ENCODE measurements at places on chromosomes 11 and 22.

GRCh38 chr11:4368286-4368685 lies at the start of gene OR52B4:
TSS of gene OR52B4 (minus strand) at chr11:4368386. CDS start at chr11:4368295, 91 bp downstream.
- DNase-seq: no peak

DNA sequence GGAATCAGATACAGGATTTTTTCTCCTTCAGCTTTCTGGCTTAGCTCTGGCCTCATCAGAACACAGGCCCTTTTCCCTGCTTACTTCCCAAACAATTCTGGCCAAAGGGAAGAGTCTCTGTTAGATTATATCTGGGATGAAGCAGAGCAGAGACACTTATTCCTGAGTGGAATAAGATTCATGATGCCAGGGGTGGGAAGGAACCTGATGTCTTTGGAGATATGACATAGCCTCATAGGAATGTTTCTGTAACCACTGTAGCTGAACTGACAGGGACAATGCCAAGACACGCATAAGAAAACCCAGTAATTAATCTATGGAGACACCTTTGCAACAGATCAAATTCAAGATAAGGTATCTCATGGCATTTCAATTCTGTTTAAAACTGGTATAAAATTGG lies 177.1 kb upstream of the RAG2 start:
- DNase-seq: no peak

DNA sequence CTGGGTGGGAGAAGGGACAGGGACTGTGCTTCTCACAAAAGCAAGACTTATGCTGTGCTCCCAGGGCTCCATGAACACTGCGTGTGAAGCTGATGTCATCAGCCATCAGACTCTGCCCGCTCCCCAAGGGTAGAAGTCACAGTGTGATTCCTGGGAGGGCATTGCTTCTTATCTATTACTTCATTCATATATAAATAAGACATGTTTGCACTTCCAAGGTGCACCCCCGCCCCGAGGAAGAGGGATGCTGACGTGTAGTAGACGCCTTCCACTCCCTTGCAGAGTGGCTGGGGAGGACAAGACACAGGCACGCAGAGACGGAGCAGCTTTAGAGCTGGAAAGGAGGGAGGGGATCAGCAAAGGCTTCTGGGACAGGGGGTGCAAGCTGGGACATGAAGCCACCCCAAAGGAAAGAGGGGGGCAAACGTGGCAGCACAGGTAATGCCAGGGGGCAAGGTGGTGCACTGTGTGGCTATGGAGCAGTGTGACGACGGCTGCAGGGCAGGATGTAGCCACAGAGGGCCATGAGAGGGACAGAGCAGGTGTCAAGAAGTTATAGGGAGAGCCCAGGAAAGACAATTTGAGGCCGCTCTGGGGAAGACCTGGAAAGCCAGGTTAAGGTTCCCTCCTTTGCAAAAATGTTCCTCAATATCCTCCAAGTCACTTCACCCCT lies 558.5 kb downstream of the MN1 start:
- no peak for DNase-seq

DNA sequence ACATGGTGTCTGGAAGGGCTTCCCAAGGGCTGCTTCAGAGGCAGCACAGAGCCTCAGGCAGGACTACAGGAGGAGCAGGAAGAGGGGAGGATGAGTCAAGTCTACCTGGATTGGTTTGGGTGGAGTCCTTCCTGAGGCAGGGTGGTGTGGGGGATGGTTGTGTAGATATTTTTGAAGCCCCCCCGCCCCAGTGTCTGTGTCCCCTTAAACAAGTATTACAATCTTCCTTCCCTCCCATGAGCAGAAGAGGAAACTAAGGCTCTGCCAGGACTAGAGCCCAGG lies 34.7 kb upstream of the FCHSD2 start:
- DNase-seq: no peak

DNA sequence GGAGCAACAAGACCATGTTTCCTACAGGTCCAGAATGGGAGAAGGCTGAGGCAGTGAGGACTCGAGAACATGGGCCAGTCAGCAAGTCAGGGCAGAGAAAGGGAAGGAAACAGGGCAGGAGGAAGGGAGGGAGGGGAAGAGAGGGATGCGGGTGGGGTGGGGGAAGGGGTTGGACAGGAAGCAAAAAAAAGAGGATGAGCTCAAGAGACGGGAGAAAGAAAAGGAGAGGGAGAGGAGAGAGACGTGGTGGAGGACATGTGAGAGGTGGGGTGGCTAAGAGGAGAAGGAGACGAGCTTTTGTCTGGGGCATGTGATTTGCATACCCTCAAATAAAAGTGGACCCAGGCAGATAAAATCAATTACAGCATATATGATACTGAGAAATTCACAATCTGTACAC lies 389.5 kb upstream of the B3GAT1 start:
- DNase-seq: no peak

DNA sequence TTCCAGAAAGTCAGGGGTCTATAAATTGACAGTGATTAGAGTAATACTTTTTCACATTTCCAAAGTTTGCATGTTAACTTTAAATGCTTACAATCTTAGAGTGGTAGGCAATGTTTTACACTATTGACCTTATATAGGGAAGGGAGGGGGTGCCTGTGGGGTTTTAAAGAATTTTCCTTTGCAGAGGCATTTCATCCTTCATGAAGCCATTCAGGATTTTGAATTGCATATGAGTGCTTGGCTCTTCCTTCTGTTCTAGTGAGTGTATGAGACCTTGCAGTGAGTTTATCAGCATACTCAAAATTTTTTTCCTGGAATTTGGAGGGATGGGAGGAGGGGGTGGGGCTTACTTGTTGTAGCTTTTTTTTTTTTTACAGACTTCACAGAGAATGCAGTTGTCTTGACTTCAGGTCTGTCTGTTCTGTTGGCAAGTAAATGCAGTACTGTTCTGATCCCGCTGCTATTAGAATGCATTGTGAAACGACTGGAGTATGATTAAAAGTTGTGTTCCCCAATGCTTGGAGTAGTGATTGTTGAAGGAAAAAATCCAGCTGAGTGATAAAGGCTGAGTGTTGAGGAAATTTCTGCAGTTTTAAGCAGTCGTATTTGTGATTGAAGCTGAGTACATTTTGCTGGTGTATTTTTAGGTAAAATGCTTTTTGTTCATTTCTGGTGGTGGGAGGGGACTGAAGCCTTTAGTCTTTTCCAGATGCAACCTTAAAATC lies 5.3 kb downstream of the MALAT1 start:
- no peak for DNase-seq

DNA sequence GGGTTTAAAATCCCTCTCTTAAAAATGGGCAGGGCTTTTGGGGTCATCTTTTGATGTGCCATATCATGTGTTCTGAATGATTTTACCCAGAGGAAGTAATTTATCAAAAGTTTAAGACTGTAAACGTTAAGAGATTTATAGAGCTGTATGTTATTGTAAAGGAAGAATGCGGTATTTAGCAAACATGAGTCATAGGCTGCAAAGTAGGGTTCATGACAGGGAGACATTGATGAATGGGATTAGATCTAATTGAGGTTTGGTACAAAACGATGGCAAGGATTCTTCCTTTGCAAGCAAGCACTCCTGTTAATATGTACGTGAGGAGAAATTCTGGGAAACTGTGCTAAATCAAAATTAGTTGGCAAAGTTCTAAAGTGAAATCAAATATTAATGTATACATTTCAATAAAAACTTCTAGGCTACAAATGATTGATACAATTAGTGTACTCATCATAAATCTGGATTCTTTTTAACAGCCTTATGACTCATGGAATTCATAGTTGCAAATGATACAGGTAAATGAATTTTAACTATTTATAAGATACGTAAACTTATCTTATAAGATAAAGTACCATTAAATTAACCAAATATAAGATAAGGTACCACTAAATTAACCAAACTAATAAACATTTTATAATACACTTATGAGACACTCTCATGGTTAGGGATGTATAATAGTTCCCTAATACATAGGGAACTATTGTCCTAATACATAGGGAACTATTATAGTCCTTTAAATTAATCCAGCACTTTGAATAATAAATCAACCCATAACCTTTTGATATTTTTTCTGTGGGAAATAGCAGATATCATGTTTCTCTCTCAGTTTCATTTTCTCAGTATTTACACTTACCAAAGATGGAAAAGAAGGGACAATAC lies 58.4 kb downstream of the KIF18A start:
- no peak for DNase-seq

- no peak for DNase-seq
Measured at GRCh38 chr11:68959465-68960293, 21.1 kb downstream of the MRGPRD start.

- DNase-seq: no peak
Measured at GRCh38 chr11:130062026-130062425, 7.7 kb upstream of the APLP2 start.

DNA sequence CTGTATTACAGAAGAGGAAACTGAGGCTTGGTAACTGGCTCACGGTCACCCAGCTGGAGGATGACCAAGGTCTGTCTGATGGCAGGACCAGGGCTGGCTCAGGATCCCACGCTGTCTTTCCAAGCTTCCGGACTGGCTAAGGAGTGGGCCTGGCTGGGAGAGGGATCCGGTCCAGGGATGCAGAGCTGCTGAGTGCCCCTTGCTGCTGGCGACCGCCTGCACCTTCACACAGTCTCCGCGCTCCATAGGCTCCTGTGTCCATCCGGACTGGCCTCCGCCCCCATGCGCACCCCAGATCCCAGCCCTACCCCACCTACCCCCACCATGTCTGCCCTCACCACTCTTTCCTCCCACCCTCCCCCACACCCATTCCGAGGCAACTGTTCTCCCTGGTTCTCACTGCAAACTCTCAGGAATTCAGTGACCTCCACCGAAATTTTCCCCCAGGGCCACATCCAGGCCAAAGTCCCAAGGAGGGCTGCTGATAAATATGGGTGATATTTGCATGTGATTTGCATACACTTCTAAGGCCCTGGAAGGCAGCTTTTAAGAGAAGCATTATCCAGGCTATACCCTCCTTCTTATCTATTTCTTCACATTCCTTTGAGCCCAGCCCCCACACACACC lies 48.5 kb upstream of the SLC35C1 start:
- no peak for DNase-seq

DNA sequence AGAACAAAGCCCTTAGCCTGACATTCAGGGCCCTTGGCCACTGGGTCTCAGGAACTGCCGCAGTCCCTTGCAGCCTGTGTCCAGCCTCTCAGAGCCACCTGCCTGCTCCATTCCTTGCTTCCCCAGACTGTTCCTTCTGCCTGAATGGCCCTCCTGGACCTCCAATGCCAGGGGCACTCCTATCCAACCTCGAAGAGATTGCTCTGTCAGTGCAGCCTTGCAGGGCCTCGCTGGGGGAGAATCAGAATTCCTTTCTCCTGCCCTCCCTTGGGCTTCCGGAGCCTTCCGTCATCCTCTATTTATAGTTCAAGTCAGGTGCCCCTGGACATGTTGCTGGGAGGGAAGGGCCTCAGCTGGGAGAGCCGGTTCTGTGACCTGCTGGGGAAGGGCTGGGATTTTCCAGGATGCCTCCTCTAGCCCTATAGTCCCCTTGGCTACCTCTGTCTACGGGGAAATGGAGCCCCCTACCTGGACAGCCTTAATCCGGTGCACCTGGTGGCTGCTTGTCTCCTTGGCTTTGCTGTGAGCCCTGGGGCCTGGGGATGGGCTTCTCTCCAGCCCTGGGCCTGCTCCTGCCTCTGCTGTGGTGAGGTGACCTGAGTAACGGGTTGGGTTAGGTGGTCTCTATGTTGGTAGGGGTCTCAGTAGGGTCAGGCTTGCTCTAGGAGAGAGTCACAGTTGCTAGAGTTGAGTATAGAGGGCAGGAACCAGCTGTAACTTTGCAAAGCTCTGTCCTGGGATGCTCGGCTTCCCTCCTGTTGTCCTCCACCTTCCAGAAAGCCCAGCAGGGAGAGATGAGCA lies 45.9 kb upstream of the SYT7 start:
- no peak for DNase-seq

- no peak for DNase-seq
Measured at GRCh38 chr22:18044548-18045271, 20.3 kb upstream of the MICAL3 start.

GRCh38 chr11:33290319-33290718 lies 33.1 kb downstream of the HIPK3 start:
- no peak for DNase-seq

DNA sequence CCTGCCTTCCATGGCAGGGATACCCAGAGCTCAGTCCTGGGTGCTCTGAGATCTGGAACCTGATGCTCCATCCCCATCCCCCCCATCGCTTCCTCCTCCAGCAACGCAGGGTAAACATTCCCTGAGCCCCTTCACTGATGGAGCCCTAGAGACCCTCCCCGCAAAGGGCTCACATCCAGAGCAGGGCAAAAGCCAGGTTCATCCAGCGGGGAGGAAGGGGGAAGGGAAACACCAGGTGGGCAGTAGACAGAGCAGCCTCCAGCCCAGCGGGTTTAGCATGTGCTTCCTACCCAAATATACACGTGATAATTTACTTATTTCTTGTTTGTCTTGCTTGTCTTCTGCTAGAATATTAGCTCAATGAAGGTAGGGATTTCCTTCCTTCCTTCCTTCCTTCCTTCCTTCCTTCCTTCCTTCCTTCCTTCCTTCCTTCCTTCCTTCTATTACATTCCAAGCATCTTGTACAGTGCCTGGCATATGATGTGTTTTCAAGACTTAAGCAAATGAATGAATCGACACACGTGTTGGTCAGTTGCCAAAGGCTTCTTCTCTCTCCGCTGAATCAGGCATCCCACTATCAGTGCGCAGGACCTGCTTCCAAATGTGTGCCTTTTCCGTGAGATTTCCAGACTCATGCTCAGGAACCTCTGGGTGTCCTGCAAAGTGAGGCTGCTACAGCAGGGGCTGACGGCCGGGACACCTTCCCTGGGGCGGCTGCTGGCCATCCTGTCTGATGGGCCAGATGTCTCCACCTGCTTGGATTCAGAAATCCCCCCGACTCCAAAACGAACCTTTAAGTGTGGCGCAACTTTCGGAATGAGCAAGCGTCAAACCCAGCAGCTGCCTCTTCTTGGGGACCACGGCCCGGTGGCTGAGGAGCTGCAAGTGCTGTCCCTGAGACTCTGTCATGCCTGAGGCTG lies 955.1 kb downstream of the BRD1 start:
- DNase-seq: no peak

GRCh38 chr22:44676441-44677352 lies 25.3 kb upstream of the PRR5 start:
- no peak for DNase-seq
